T-cell (primary cell): ENCODE measurements at places on chromosomes 12 and 14.

GRCh38 chr12:3047961-3048360 lies 29.2 kb upstream of the TSPAN9 start:
- no peak for DNase-seq

- no peak for DNase-seq
Observed at GRCh38 chr14:60512126-60512525, 3.2 kb downstream of the SIX6 start.

GRCh38 chr12:110280392-110280778 lies 662 bp upstream of the ATP2A2 start:
- peak; percentile 60 for DNase-seq

GRCh38 chr12:69045430-69045829 lies 112.5 kb upstream of the CPM start:
- DNase-seq: no peak

DNA sequence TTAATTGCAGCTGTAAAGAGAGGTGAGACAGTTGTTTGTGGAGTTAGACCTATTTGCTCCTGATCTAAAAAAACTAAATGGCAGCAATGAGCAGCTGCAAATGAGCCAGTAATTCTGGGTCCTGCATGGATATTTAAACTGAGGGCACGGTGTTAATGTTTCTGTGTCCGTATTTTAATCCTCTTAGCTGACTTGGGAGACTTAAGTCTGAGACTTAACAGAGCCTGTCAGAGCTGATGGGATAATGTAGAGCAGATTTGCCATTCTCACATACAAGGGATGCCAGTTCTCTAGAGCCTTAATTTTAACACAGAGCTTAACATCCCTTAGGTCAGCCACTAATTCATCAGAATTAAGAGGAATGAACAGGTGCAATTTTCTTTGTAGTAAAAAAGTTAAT lies 178.6 kb upstream of the PDE3A start:
- no peak for DNase-seq

DNA sequence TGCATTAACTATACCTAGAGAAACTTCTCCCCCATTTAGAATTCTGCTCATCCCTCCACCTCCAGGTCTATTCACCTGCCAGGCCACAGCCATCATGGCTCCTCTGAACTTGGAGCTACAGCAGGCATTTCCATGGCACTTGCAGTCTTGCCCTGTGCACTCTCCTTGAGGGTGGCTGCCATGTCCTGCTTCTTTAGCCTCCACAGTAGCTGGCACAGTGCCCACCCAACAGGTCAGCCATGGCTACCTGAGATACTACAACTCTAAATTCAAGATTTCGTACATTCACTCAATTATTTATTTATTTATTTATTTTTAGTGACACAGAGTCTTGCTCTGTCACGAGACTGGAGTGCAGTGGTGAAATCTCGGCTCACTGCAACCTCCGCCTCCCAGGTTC lies 46.5 kb downstream of the GCH1 start:
- DNase-seq: no peak

- no peak for DNase-seq
Observed at GRCh38 chr14:45790293-45790692, 537.3 kb upstream of the MIS18BP1 start.

DNA sequence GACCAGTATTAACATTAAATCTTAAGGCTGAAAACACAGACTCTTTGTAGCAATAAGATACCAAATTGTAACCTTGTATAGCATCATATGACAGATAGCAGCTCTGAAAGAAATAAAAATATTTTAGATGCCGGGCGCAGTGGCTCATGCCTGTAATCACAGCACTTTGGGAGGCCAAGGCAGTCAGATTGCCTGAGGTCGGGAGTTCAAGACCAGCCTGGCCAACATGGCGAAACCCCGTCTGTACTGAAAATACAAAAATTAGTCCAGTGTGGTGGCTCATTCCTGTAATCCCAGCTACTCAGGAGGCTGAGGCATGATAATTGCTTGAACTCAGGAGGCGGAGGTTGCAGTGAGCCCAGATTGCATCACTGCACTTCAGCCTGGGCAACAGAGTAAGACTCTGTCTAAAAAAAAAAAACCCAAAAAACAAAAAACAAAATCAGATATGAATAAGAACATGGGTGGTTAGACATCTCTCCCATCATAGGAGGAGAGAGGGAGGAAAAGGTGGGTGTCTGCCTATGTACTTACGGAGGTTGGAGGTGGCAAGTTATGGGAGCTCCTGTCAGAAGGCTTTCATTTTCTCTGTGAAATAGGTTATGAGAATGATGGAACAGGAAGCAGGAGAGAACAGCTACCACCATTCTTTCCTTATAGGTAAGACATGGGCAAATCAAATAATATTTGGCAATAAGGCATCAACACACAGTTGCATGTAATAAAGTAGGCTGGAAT lies 7.6 kb upstream of the HEBP1 start:
- DNase-seq: no peak

DNA sequence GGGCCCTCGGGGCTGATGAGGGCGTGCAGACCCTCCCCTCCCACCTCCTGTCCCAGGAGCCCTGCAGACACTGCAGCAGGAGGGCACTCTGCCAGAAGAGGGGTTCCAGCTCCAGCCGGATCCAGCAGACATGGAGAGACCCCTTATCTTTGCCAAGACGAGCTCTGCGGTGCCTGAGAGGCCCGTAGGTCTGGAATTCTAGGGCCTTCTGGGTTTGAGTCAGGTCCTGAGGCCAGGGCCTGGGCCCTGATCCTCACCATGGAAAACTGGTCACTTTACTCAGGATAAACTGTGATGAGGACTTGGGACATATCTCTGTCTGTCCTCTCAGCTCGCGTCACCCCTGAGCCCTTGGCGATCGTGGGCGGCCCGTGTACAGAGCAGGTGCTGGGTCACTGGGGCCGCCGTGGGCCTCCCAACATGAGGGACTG lies 13.8 kb downstream of the MEG3 start:
- DNase-seq: no peak

DNA sequence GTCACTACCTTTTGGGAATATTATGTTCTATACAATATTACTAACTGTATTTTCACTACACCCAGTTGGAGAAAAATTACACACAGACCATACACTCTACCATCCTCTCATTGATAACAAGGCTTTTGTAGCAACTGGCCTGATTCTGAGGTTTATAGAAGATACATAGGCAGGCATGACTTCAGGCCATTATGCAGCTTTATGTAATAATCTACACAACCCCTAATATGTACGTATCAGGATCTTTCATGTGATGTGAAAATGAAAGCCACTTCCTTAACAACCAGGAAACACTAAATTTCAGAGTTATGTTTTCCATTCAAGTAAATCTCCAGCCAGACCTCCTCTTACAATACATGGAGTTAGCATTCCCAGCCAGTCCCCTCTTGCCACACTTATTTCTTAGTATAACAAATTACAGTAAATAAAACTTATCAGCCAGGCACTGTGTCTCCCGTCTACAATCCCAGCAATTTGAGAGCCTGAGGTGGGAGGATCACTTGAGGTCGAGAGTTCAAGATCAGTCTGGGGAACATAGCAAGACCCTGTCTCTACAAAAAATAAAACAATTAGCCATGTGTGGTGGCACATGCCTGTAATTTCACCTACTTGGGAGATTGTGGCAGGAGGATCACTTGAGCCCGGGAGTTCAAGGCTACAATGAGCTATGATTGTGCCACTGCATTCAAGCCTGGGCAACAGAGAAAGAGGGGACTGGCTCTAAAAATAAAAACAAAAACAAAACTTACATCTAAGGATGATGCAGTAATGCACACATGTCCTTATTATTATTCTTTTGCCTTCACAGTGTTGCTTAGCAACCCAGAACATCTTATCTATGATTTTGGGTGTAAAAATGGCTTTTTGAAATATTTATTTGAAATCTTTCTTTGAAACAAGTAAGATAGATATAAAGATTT lies 10.4 kb upstream of the OSBPL8 start:
- no peak for DNase-seq

DNA sequence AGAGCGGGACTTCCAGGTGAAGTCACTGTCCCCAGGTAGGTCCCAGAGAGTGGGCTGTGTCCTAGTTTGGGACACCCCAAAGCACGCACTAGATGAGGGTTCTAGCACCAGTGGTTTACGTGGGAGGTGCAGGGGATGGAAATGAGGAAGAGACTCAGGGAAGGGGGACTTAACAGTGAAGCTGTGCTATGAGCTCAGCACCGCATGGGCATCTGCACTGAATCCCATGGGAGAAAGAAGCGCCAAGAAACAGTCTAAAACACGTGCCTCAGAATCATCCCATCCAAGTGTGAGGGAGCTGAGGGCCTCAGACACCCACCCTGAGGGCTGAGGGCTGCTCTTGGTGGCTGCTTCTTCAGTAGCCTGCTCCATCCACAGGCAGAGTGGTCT lies 71.5 kb upstream of the ZFP36L1 start:
- DNase-seq: no peak

GRCh38 chr14:23483236-23483854 lies 13.8 kb downstream of the NGDN start:
- no peak for DNase-seq

- no peak for DNase-seq
Observed at GRCh38 chr14:89892953-89893352, 61.6 kb downstream of the EFCAB11 start.

DNA sequence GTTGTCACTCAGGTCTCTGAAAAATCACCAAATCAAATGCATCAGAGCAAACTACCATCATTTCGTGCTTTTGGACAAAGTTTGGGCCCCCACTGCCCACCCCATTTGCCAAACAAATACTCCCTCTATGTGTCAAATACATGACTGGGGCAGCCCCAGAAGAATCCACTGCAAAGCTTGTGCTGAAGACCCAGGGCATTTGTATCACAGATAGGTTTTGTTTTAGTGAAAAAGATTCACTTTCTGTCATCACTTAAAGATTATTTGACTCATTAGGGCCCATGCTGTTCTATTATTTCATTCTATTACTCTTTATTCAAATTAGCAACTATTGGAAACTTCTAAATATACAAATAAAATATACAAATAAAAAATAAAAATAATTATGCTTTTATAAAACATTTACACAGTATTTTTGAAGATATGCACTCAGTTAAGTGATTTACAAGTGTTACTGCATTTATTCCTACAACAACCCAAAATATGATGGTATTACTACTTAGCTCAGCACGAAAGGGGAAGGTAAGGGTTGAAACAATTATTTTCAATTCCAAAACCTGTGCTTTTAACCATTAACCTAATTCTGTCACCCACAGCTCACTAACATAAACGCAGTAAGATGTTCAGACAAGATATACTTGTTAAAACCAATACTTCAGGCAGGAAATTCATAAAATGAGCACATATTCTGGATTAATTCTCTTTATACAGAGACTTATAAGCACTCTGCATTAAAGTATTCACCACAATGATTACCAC lies 36.5 kb downstream of the LRIG3 start:
- no peak for DNase-seq

DNA sequence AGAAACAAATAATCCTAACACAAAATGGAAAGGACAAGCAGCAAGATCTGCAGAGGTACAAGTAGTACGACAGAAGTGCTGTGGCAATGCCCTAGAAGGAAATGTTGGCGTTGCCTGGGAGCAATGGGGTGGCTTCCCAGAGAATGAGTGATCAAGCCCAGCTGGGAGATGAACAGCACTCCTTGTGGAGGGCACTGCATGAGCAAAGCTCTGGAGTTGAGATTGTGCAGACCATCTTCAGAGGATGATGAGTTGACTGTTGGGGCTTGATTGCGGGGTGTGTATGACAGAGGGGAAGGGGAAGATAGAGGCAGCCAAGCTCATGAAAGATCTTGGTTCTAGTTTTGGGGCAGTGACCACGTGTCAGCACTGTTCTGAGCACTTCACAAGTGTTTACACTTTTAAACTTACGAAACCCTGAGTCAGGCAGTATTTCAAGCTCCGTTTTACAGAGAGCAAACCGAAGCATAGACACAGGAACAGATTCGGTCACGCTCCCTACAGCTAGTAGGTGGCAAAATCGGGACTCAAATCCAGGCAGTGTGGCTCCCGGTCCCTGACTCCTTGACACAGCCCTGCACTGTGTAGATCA lies 127.2 kb upstream of the LHX5 start:
- DNase-seq: no peak

DNA sequence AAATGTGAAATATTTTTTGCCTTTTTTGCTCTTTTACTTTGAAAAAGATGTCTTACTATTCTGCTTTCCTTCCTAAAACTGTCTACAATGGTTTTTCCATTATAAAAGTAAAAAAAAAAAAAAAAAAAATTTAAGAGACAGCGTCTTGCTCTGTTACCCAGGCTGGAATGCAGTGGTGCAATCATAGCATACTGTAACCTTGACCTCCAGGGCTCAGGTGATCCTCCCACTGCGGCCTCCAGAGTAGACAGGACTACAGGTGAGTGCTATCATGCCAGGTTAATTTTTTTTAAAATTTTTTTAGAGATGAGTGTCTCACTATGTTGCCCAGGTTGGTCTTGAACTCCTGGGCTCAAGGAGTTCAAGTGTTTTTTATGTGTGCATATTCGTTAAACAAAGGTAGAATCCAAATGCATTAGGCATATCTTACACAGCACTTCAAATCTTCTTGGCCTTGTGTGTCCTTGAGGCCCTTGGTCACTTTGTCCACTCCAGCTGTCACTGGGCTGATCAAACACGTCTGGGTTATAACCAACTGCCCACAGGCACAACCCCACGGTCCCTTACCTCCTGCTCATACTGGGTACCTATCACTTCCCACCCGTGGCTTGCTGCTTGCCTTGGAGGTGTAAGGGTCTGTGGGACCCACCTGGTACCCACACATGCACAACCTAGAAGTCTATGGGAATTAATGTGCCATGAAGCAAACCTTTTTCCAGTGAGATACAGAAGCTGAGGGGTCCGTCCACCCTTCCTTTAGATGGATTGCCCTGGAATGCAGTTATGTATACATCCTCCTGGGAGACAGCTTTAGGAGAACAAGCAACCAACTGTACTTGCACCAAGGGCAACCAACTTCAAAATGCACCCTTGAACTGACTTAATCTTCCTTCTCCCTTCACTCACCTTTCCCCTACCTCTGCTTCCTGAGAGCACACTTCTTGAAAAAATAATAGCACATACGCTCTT lies 12.8 kb downstream of the RAD52 start:
- no peak for DNase-seq

DNA sequence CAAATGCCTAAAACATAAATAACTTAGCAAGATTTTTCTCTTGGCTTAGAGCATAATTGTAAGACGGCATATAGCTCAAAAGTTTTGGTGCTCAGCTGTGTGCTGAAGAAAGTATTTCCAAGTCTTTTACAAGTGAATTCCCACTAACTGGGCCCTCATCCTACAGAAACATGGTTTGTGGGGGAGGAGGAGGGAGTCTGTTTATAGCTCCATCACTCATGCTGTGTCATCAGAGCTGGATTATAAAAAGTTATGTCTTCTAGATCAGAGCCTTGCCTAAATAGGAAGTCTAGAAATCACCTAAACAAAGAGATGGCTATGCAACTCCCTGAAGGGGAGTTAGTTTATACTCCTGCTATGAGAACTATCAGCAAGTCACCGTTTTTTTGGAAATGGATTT lies 65.9 kb upstream of the OTOGL start:
- DNase-seq: no peak

DNA sequence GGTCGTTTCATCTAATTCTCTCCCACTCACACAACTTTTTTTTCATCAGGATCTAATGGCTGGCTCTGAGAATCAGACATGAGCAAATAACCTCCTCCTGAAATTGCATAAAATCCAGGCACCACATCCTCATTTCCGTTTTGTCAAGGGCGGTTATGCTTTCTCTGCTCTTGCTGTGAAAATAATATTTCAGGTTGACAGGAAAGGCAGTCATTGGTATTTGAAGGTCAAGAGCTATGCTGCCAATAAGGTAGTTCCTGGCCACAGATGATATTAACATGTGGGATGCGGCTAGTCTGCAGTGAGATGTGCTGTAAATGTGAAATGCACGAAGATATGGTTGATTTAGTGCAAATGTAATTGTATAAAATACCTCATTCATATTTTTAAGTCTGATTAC lies 870.2 kb upstream of the TMEM132C start:
- DNase-seq: no peak
